Thoracic aorta endothelial cell (primary cell): ENCODE measurements at places on chromosomes 4 and X. TPM values are rescaled to one million over a fixed set of nuclear protein-coding genes. Genes with fewer than 3 reads are reported as not detected.

Gene UGT2B11
- not detected in 2 replicates for total RNA-seq

Gene TSPAN7
- total RNA-seq = 12.0 and 15.1 TPM in 2 replicates

Gene SCD5
- total RNA-seq = 55.7 and 72.3 TPM in 2 replicates

Gene DOK7
- total RNA-seq = not detected in 2 replicates

Gene FAM13A
- 9.8 and 13.9 TPM in 2 replicates for total RNA-seq

Gene FNIP2
- 21.0 and 24.2 TPM in 2 replicates for total RNA-seq

Gene RIPPLY1
- not detected in 2 replicates for total RNA-seq

Gene BMP3
- total RNA-seq = not detected in 2 replicates

Gene ADGRL3
- not detected in 2 replicates for total RNA-seq

Gene FAM9B
- total RNA-seq = not detected in 2 replicates

Gene SLC9B1
- 0.22 and 0.27 TPM in 2 replicates for total RNA-seq

Gene PDE5A
- total RNA-seq = 2.8 and 3.9 TPM in 2 replicates

Gene GLA
- total RNA-seq = 42.2 and 43.3 TPM in 2 replicates

Gene AMOT
- 4.1 and 4.3 TPM in 2 replicates for total RNA-seq

Gene PARM1
- under 0.01 and 0.14 TPM in 2 replicates for total RNA-seq

Gene RIBC1
- total RNA-seq = 0.13 TPM in 1 of 2 replicates, not detected in the other

Gene CT45A1
- not detected in 2 replicates for total RNA-seq

Gene SORBS2
- 43.1 and 90.0 TPM in 2 replicates for total RNA-seq

Gene PROM1
- 0.13 TPM in 1 of 2 replicates, not detected in the other for total RNA-seq

Gene ABRAXAS1
- total RNA-seq = 25.3 and 25.6 TPM in 2 replicates

Gene DTHD1
- not detected in 2 replicates for total RNA-seq

Gene DDX53
- total RNA-seq = not detected in 2 replicates

Gene NLRP2B
- not detected in 2 replicates for total RNA-seq

Gene ARHGAP36
- total RNA-seq = under 0.01 TPM in 1 of 2 replicates, not detected in the other

Gene L1CAM
- total RNA-seq = 0.27 and 0.50 TPM in 2 replicates

Gene IL21
- total RNA-seq = not detected in 2 replicates

Gene DGAT2L6
- total RNA-seq = not detected in 2 replicates

Gene AVPR2
- total RNA-seq = not detected in 2 replicates

Gene VSIG1
- 1.3 and 2.4 TPM in 2 replicates for total RNA-seq

Gene ACOT9
- 127 and 185 TPM in 2 replicates for total RNA-seq

Gene IRS4
- under 0.01 TPM in 1 of 2 replicates, not detected in the other for total RNA-seq

Gene SPP1
- not detected in 2 replicates for total RNA-seq

Gene JAKMIP1
- not detected in 2 replicates for total RNA-seq

Gene ABCE1
- 341 and 375 TPM in 2 replicates for total RNA-seq

Gene TEC
- total RNA-seq = 0.27 and 1.4 TPM in 2 replicates

Gene CLGN
- total RNA-seq = 0.13 and 2.0 TPM in 2 replicates

Gene XAGE1A
- total RNA-seq = not detected in 2 replicates

Gene IL2RG
- total RNA-seq = not detected in 2 replicates

Gene MAGEA8
- not detected in 2 replicates for total RNA-seq
